ENCODE measurements at places on chromosomes 16 and 17.

- DNase-seq = no peak
Observed at GRCh38 chr16:89779909-89780305, 36.5 kb downstream of the FANCA start.

GRCh38 chr16:83298541-83298940 lies 509.2 kb upstream of the HSBP1 start:
- no peak for DNase-seq

DNA sequence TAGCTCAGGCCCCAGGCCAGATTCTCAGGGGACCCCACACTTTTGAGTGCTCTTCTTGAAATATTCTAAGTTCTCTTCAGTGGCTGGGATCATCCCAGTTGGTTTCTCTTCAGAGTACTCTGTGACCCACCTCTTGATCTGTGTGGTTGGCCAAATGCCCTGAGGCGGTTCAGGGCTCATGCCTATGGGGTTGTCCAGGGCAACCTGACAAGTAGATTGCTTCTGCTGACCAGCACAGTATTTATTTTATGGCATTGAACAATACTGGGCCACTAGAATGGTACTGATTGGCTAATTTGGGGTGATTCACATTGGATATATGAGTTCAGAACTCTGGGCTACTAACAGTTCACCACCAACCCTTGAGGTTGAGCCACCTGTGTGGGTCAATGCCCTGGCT lies 7.4 kb upstream of the GOSR2 start:
- no peak for DNase-seq

DNA sequence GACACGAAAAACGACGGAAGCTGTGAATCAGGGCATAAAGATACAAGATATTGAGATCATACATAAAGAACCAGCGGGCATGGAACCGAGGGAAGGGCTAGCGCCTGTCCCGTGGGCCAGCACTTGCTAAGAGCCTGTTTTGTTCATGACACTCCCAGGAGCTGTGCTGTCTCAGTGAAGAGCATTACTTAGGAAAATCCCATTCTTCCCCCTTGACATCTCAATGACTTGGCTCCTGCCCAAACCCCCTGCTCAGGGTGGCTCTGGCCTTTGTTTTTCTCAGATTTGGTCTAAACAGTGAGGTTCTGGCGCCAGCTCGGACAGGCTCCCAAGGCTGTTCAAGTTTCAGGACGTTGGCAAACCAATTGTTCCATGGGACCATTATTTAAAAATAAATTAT lies 79.1 kb upstream of the SEC14L1 start:
- no peak for DNase-seq

DNA sequence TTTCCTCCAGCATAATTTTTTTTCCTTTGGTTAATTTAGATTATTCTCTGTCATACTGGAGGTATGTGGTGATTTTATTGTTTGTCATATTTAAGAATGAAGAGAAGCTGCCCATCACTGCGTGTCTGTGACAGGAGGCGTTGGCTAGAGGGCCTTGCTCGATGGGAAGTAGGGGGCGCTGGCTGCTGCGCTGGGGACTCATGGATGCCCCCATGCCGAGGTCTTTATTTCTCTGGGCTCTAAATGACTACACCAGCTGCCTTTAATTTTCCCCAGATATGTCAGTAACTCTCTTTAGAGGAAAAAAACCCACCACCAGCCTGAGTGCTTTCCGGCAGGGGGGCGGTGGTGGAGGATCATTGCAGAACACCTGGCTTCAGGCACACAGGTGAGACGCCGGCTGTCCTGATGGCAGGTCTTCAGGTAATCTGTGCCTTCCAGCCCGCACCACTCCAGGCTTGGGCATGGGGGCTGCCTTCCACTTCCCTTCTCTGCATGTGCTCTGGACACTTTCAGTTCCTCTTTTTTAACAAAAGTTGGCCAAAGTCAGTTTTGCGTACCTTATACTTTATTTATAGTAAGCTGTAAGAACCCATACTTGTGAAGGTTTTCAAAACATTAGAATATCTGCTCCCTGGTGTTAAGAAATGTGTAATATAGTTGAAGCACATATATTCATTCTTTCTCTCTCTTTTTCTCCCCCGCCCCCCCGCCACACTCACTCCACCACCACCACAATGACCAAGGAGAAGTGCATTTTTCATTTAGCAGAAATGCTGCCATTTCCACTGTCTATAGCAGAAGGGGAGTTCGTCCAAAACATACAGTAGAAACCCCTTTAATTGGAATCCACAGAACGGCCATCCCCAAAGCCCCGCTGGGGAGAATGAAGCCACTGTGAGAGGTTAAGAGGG lies 192.7 kb downstream of the RPTOR start:
- DNase-seq = no peak

DNA sequence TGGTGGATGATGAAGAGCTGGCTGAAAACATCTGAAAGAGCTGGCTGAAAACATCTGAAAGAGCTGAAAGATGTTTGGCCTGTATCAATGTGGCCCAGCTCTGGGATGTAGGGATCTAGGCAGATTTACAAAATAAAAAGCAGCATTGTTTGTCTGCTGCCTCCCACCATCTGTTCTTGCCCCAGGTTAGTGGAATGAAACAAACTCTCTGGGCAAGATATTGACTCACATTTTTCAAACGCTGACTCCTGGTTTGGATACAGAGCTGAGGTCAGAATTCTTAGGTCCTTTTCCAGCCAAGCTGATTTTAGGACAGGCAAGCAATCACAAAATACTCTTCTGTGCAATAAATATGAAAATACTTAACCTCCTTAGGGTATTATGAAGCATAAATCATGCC lies 139.0 kb downstream of the STX8 start:
- DNase-seq = no peak

DNA sequence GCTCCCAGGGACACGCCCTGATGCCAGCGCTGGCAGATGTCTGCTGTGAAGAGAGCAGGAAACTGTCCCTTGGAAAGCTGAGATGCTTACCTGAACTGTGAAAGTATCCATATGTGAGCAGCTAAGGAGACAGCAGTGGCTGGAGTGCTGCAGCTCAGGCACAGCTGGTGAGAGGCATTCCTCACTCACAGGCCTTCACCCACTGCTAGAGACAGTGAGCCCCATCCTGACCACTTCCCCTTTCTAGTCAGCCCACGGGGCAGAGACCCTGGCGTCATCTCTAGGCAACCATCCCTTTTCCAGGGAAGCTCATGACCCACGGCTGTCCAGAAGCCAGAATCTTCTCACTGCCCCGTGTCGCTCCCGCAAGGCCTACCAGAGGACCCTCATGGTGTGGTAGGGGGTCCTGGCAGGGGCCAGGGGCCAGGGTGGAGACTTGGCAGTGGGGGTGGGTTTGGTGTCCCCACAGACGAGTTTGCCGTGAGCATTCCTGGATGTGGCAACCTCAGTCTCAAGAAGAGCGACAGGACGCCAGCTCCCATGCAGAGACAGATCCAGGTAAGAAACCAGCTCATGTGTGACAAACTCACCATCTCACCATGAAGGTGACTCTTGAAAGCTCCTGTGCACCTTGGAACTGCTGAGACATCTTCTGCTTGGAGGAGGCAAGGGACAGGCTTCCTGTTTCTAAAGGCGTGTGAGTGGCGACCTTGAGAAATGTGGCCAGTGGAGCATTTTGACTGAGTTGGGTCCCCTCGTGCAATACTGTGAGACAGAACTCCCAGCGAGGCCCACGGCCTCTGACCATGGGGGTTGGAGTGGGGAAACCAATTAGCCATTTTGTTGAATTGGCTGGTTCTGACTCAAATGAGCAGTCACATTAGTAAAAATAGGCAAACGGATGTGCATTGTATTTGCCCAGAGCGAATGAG lies at the start of gene SCIMP:
SCIMP (minus strand) TSS at position 216 of the 932 bp plus-strand sequence; CDS start at position 111, 105 bp downstream.
- no peak for DNase-seq

DNA sequence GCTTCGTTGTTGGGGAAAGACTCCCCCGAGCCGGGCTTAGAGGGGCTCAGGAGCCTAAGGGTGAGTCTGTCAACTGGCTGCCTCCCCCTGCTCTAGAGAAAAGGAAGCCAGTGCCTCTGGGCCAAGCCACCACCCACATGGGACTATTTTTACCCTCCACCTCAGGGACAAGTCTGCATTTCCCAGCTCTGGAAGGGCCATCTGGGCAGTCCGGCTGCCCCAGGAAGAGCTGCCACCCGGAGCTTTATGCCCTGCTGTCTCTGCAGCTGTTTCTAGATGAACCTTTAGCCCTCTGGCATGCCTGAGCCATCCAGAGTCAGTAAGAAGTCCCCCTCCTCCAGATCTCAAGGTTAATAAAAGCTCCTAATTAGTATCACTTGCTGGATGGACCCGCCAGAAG lies 5.3 kb upstream of the RPRML start:
- no peak for DNase-seq

DNA sequence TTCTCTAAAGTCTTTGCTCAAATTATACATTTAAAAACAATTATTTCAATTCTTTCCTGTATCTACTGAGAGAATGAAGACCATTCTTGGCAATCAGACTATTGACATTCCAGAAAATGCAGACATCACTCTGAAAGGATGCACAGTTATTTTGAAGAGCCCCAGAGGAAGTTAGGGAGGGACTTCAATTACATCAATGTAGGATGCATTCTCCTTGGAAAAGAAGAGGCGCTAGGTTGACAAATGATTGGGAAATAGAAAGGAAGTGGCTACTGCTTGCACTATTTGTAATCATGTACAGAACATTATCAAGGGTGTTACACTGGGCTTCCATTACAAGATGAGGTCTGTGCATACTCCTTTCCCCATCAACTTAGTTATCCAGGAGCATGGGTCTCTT lies 74.3 kb downstream of the SSH2 start:
- DNase-seq = no peak

DNA sequence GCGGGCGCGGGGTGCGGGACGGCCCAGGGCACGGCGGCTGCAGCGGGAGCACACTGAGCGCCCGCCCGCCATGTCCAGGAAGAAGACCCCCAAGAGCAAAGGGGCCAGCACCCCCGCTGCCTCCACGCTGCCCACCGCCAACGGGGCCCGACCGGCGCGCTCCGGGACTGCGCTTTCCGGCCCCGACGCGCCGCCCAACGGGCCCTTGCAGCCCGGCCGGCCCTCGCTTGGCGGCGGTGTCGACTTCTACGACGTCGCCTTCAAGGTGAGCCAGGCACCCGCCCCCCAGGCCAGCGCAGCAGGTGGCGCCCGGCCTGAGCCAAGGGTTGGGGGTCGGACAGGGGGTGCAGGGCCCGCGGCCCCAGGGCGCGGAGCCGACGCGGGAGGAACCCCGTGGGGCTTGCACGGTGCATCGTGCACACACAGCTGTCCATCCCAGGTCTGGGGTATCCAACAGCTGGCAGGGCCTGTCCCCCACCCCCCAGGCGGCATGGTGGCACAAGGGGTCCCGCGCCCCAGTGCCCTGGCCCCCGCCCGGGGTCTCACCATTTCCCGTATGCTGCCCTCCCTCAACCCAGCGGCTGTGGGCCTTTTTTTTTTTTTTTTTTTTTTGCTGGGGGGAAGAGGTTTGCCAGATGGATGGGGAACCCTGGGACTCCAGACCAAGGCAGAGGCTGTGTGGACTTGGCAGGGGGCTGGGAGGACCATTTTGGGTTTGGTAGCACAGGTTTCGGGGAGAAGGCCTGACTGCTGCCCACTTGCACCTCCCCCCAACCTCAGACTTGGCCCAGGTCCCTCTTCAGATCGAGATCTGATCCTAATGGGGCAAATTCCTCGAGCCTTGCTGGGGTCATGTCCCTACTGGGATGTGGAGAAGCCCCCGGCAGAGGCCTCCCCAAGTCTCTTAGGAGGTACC lies 547 bp downstream of the RAB26 start:
- DNase-seq = no peak

- no peak for DNase-seq
Observed at GRCh38 chr17:35554668-35555067, 6.0 kb downstream of the SLFN14 start.

DNA sequence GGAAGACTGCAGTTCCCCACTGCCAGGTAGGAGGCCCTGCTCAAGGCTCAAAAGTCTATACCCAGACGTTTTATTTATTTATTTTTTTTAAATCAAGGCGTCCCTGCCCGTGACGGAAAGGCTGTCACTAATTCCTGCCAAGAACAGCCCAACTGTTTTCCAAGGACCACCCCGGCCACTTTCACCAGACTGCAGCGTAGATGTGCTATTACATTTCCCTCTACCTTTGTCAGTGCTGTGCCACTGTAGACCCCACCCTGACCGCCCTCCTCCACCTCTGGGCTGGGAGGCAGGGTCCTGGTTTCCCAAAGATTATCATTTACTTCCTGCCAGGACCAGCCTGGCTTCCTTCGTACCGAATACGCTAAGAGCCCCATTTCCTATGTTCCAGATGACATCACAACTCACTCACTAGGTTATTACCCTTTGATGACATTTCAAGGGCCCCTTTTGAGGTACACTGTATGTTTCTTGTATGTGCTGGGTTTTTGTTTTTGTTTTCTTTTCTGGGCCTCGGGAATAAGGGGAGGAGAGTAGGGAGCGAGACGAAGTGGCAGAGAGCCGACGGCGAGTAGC lies 6.3 kb upstream of the RNF227 start:
- no peak for DNase-seq

DNA sequence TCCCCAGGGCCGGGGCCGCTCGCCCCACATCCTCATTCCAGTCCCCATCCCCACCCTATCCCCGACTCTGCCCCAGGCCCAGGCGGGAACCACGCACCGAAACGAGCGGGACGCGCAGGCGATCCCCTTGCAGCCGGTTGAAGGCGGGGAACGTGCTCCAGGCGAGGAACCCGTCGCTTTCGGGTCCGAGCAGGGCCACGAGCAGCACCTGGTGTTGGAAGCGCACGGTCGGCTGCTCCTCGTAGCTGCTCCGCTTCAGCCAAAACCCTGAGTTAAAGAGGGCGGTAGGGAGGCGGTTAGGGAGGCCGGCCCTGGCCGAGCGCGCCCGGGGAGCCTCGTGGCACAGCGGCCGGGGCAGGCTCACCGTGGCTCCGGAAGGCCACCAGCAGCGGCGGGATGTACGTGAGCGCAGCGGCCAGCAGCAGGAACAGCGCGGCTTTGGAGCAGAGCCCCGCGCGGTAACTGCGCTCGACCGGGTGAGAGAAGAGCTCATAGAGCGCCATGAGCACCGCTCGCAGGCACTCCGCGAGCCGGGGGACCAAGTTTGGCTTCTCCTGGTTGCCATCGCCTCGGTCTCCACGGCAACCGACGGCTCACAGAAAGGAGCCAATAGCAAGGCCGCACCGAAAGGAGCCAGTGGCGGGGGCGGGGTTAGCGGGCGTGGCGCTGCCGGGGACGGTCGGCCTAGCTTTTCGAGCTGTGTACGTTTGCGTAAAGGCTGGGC lies at the start of gene TMEM231:
TMEM231 (minus strand) TSS at position 546 of the 724 bp plus-strand sequence; CDS start at position 503, 43 bp downstream.
- DNase-seq = peak; percentile 91

DNA sequence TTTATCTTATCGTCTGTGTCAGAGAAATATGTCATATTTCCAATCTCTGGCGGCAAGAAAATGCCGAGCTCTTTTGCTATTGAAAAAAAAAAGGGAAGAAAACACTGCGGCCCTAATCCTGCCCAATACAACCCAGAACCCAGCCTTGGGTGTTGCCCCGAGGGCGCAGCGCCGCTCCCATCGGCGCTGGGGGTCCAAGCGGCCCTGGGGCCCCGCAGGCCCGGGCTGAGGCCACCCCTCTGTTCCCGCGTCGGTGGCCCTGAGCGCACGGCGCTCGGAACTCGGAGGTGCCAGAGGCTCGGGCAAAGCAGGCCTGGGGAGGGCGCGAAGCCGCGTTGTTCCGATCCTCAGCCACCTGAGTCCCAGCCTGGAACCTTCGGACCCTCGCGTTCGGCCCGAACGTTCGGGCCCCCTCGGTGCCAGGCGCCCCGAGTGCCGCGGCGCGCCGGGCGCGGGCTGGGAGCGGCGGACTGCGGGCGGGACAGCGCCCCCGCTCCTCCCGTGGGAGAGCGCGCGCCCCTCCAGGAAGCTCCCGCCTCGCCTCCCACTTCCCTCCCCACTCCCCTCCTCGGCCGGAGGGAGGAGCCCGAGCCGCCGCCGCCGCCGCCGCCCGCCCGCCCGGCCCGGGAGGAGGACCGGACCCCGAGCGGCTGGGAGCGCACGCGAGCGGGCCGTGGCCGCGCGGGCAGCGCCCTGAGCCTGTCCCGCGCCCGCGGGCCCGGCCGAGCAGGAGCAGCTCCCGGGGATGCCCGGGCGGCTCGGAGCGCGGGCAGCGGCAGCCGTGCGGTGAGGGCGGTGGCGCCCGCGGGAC lies at the start of gene CPNE2:
CPNE2 (plus strand) TSS at position 609 of the 811 bp plus-strand sequence. CDS start 18,160 bp downstream, outside the sequence.
- DNase-seq = peak; percentile 70

All from HEK293T (cell line).